A549 (cell line): ENCODE measurements at places on chromosomes 11 and 22.

DNA sequence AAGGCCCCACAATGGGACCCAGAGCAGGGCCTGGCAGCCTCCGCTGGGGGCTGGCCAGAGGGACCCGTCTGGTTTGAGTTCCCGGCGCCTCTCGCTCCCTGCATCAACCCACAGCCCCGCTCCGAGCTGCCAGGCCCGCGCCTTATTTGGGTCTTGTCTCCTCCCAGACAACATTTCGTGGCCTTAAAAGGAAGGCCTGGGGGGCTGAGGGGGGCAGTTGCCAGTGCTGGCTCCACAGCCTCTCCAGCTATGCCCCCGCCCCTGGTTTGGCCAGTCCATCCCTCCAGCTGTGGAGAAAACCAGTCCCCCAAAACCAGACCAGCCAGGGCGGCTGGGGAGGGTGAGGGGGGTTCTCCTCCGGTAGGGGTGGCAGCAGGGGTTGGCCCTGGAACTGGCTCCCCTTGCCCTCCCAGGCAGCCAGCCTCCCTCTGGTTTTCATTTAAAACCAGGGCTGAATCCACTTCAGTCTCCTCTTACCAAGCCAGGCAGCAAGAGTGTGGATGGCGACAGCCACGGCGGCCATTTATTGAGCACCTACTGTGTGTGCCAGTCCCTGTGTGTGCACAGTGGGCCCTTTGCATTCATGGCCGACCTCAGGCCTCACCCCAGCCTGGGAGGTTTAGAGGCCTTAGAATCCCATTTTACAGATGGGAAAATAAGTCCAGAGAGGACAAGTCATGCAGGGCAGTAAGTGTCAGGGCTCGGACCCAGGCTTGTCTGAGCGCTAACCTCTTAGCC, 18.6 kb downstream of the EMID1 start:
- DNase-seq = no peak

DNA sequence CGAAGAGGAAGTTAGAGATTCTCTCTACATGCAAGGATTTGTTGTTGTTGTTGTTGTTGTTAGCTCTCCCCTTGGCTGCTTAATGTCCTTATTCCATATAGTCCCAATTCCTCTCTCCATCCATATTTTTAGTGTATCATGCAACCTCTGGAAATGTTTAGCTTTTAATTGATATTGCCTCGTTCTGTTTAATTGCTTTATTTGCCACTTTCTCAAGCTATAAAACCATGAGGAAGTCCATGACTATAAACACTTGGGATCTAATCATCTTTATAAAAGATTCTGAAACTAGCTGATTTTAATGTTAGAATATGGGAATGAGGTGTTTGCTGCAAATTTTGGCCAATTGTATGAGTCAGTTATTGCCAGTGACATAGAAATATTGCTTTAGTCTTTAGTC, 5.5 kb upstream of the OR9G1 start:
- DNase-seq = no peak

GRCh38 chr11:99766811-99767210, 746.1 kb downstream of the CNTN5 start:
- DNase-seq = no peak

DNA sequence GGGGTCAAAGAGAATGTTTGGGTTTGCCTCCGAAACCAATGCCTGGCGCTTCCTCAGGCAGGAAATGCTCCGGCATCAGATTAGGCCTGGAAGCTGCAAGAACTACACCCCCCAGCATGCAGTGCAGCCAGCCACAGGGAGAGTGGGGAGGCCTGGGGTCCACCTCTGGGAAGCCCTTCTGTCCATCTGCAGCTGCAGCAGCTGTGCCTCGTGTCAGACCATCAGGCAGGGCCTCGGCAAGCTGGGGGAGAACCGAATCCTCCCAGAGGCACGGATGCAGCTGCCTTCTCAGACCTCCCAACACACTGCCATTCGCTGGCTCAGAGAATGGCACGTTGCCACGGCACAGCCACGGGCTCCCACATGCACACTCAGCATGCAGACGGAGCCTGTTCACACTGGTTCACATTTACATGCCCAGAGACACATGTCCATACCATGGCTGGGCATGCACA, 57.4 kb downstream of the NECTIN1 start:
- no peak for DNase-seq

- no peak for DNase-seq
These were observed 4.9 kb downstream of the CWC15 start for GRCh38 chr11:94968334-94968958.

- DNase-seq = no peak
These were observed 212 bp downstream of the HRAS start for GRCh38 chr11:535210-535518.

DNA sequence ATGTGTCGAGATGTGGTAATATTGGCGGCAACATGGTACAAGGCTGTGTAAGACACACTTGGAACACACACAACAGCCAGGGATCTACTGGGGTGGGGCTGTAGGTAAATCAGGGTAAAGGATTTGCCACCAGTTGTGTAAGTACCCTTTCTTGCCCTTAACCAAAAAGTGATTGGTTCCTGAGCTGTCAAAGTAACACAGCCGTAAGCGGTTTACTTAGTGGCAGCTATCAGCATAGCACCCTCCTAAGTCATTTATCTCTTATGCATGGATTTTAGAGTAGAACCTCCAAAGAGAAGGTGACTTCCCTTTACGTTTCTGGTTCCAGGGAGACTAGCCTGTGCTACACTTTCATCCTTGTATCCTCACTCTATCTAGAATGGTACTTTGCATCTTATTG, 57.2 kb downstream of the SPECC1L start:
- no peak for DNase-seq

- no peak for DNase-seq
These were observed 56.9 kb downstream of the SLC35F2 start for GRCh38 chr11:107801641-107802040.

DNA sequence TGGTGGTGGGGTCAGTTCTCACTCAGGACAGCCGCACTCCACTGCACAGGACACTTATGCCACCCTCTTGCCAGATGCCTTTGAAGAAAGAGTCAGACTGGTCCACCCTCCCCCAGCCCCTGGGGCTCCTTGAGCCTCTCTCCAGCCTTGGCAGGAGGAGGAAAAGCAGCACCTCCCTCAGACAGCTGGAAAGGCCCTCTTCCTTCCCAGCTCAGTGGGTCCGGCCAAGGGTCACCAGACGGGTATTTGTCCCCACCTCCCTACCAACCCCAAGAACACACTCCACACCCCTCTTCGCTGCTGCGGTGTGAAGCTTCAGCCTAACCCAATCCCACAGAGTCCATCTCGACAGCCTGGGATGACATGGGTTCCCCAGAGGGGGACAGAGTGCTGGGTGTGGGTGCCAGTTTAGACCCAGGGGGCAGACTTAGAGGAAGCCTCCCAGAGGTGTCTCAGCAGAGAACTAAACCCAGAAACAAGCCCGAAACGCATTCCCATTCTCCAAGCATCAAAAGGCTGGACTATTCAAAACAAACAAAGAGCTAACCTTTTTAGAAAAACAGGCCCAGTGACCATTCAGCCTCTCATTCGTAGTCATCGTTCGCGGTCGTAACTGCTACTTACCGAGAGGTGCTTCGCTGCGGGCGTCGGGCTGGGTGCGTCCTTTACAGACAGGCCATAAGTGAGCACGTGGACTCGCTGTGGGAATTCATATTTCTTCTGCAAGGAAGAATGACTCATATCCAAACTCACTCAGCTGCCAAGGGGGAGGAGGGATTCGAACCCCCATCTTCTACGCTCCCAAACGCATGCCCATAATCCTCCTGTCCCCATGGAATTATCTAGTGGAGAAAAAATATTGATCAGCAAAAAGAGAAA, 57.5 kb upstream of the ANO1 start:
- no peak for DNase-seq

DNA sequence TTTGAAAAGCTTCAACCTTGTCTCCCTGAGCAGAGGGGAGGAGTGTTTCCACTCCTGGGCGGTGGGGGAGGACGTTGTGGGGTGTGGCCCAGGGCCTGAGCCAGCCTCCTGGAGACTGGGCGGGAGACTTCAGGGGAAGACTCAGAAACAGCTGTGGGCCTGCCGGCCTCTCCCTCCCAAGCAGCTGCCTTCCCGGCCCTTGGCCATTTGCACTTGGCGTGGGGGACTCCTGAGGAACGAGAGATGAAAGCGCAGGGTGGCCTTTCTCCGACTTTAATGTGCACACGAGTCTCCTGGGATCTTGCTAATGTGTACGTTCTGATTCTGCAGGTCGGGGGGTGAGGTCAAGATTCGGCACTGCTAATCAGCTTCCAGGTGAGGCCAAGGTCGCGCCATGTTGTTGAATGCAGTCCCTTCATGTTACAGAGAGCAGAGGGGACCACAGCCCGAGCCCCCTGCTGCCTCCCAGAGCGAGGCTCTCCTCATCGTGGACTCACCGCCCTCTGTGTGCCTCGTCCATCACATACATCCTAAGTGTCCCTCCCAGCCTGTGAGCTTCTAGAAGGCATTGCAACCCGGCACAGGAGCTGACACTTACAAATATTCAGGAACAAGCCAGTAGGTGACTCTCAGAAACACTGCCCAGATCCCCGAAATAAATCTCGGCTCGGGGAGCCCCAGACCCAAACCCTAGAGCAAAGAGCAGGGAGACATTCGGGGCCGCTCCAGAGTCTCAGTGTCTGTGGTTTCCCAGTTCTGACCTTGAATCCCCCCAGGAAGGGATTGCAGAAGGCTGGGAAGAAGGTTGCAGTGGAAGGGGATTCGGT, 7.7 kb downstream of the LIF start:
- no peak for DNase-seq

- peak; percentile 31 for DNase-seq
These were observed 568 bp downstream of the ALG8 start for GRCh38 chr11:78138694-78139421.

DNA sequence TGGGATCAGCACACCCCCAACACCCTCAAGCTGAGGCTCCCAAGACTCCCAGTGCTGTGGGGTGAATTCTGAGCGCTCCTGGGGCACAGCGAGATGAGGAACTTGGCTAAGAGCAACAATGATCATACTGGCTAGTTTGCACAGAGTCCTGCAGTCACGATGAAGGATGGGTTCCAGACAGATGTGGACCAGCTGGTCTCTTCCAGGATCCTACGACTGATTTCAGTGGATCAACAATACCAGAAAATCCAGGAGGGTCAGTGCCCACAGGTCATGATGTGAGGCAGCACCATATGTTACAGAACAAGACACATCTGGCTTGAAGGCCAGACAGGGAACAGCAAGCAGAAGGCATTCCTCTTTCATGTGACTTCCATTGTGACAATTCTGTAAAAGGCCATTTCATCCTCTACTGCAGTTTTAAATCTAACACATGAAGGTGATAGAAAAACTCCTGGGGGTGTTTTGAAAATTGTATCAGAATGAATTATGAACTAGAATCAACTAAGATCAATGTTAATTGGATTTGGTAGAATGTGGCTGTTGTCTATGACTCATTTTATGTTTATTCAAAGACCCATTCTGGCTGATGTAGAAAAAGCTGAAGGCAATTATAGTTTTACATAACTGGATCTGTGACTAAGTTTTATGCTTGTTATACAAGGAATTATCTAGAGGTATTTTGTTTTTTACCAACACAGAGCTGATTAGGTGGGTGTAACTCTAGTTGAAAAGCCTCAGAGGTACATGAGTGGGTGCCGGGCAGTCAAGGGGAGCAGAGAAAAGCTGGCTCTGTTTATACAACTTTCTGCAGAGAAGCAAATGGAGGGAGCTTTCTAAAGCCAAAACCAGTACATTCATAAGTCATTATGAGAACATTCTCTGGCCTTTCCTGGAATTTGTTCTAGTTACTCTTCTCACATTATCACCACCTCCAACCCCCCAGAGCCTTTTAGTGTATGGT, 29.1 kb downstream of the OR52K1 start:
- no peak for DNase-seq

- no peak for DNase-seq
These were observed 131.1 kb downstream of the MED15 start for GRCh38 chr22:20638507-20638870.

GRCh38 chr11:2516276-2517015, 71.6 kb downstream of the KCNQ1 start:
- DNase-seq = no peak

DNA sequence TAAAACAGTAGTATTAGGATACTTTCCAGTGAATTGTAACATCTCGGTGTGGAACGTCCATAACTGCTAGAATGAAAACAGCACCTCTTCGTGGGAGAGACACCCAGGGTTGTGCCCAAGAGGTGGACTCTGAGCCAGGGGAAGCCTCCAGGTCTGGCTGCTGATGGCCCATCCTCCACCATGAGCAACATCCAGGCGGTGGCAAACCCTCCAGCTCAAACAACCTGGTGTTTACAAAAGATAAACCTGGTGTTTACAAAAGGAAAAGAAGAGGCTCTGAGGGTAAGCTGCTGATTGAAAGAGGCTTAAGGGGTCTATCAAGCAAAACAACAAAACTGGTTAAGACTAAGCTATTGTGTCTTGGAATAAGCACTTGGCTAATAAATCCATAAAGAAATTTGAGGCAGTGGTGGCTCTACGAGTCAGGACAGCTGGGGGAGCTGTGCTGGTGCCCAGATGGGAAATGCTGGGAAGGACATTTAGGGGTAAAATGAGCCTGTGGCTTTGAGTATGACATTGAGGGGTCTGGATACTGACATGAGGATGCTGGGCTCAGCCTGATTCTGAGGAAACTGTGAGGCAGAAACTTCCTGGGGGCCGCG, 909.0 kb downstream of the BRD1 start:
- DNase-seq = no peak

GRCh38 chr11:118078911-118079411, 2.1 kb downstream of the TMPRSS4 start:
- no peak for DNase-seq

DNA sequence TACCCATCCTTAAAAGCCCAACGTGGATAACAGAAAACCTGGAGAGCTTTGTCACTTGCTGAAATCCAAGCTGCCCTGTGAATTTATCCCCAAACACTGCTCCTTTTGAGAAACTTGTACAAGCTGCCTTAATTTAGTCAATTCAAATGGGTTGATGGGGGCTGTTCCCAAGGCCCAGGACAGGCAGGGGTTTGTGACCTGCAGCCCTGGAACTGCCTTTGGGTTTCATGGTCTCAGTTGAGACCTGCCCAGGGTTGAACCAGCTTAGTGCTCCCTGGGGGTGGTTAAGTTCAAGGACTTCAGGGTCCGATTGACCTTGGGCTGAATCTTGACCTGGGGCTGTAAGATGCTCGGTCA, 112.1 kb upstream of the OR4B1 start:
- no peak for DNase-seq

- no peak for DNase-seq
These were observed 50.3 kb downstream of the PAK1 start for GRCh38 chr11:77423624-77424023.

- DNase-seq = peak; percentile 68
These were observed 24.1 kb upstream of the CLMP start for GRCh38 chr11:123219066-123219690.

DNA sequence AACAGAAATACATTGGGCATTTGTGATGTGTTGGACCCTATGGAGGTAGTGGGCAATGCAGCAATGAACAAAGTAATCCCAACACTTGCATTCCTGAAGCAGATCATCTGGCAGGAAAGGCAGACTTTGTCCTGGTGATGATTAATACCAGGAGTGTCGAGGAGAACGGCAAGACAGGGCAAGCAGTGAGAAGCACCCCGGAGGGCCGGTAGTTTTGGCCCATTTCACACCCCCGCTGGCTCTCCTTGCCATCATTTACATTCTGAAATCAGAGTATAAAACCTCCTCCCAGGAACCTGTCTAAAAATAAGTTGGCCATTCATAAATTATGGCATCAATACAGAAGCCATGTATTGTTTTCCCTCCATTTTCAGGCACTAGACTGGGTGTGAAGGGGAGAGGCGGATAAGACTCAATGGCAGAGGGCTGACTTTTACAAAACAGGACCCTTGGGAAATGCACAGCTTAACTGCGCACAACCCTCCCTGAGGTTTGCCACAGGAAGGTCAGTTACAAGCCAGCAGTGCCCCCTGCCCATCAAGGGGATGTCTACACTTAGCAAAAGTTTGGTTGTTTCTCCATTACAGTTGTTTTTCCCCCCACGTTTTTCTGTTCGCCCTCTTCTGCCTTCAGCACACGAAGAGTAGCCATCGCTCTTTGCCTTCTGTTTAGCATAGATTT, 55.6 kb downstream of the OPCML start:
- DNase-seq = no peak
